ENCODE measurements at places on chromosomes 6 and 20.

- no peak for DNase-seq
Measured at GRCh38 chr6:138520463-138520862, 21.2 kb upstream of the NHSL1 start.

DNA sequence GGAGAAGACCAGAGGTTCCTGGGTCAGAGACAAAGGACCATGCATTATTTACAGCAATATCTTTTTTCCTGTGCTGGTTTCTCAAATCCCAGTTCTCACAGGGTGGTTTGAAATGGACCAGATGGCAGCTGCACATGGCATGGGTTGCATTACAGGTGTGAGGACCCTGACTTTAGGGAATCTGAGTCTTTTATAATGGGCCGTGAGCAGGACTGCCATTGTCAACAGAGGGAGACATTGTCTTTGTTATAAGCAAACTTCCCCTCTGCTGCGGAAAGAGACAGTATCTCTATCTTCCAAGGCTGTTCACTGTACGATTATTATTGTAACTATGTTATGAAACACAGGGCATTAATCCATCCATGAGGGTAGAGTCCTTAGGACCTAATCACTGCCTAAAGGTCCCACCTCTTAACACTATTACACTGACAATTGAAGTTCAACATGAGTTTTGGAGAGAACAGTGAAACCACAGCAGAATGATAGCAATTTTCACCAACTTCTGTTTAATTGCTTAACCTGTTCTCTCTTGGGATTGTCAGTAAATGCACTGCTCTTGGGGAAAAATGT is 156.1 kb upstream of the AGPAT4 start:
- DNase-seq = no peak

- no peak for DNase-seq
Measured at GRCh38 chr20:50518270-50518721, 8.1 kb downstream of the PTPN1 start.

DNA sequence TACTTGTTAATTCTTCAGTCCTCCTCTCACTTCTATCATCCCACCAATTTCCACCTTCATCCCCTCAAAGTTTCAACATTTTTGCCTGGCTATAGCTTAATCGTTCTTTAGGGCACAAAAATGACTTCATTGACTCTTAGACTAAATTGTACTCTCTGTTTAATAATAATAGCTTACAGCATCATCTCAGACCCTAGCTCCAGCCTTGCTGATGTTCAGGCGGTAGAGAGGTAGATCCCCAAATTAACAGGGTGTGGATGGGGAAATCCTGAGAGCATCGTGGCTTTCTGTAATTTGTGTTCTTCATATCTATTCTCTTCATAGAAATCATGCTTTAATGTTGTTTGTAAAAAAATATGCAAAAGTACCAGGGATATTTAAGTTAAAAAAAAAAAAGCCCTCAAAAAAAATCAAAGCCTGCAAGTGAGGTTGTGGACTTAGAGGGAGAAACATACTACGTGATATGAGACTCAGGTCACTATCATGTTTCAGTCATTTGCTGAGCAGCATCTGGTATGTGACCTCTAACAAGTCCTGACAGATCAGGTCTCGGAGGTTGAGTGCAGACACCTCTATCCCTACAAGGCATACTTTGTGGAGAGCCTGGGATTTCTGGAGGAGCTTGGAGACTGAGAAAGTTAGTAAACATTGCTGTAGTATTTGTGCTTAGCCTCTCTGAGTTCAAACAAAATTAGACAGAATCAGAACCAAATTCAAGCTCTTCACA is 1063.3 kb upstream of the CITED2 start:
- no peak for DNase-seq

DNA sequence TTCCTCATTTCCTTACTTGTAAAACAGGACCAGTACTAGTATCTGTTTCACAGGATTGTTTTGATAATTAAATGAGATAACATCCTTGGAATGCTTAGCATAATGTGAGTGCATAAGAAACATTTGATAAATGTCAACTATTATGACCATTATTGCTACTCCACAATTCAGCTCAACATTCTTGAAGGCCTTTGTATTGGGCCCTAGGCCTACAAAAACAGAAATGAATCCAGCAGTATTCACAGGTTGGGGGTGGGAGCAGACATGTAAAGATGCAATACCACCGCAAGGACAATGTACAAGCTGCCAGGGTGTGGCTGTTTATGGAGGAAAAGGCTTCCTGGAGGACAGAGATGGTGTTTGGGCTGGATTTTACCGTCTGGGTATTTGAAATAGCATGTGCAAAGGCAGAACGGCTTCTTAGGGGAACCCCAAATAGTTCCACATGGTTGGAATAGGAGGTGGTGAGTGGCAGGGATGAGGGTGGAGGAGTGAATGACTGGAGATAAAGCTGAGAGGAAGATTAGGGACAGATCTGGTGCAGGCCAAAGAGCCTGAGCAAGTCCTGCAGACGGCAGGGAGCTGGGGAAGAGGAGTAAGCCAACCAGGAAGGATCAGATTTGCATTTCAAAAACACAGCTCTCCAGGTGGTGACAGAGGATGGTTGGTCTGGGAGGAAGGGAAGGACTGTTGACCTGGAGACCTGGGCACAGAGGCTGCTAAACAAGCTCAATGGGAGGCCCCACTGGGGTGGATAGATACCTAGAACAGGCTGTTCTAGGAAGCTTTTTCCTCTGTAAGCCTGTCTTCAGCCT is 57.0 kb upstream of the EPB41L1 start:
- no peak for DNase-seq

GRCh38 chr6:98530732-98531131 is 303.6 kb upstream of the POU3F2 start:
- DNase-seq = no peak

GRCh38 chr20:44203161-44203560 is 7.4 kb downstream of the OSER1 start:
- no peak for DNase-seq
